CD4-positive, alpha-beta T cell treated with Interferon gamma for 1 hour (primary cell): ENCODE measurements at places on chromosomes 1 and 21.
A peak's percentile ranks its signal among the peaks of the same experiment; 100 is the strongest.

DNA sequence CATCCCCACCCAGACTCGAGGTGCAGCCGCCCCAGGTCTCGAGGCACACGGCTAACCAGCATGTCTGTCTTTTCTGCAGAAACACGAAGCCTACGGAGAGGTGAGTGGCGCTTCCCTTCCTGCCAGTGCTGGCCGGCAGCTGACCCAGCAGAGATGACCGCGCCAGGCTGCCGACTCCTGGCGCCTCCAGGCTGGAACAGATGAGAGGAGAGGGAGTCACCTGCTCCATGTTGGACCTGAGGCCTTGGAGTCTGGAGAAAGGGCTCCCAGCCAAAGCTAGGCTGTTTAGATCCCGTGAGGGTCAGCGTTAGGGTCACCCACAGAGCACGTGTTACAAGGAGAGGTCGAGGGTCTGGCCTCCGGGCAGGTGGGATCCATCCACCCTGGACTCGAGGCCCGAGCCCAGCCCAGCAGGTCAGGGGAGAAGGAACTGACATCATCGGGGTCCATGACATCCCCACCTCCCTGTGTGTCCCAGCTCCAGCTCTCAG lies 14.9 kb downstream of the COL6A2 start:
- no peak for DNase-seq

- DNase-seq = no peak
Observed at GRCh38 chr1:89356658-89357400, 7.0 kb upstream of the GBP6 start.

DNA sequence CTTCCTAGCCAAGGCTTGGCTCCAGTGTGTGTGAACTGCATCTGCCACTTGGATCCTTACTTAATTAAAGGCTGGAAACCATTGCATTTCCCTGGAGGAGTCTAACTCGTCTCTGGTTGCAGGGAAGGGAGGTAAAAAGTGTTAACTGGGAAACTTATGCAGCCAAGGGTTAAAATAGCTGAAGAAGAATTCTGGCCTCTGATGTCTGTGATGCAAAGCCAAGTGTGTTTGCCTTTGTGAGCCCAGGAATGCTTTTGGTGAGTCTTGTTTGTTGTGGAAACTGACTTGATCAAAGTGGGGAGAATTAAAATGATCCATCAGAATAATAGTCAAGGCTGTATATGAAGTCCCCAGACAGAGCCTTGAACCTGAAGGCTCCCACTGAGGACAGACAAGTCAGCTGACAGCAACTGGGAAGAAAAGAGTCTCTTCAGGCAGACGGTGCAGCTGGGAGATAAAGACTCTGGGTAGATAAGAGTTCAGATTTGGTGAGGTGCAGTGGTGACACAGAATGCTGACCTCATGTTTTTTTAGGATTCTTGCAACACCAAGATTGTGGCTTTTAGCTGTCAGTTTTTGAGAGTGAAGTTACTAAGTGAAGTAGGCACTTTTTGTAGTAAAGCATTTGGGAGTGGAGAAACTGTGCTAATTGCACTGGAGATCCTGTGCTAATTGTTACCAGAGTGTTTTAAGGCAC lies 59.5 kb upstream of the WLS start:
- no peak for DNase-seq

DNA sequence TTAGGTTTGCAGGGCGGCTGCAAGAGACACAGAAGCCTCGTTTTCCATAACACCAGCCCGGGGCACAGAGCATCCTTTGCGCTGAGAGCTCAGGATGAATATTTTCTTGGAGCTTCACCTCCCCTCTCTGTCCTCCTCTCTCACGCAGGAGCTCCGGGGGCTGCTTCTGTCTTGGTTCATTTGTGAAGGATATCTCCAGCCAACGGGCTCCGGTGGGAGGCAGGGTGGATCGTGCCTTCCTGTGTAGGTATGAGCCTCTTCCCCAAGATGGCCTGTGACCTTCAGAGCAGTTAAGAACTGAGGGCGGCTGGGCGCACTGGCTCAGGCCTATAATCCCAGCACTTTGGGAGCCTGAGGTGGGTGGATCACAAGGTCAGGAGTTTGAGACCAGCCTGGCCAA lies 319.0 kb upstream of the C1orf174 start:
- no peak for DNase-seq

DNA sequence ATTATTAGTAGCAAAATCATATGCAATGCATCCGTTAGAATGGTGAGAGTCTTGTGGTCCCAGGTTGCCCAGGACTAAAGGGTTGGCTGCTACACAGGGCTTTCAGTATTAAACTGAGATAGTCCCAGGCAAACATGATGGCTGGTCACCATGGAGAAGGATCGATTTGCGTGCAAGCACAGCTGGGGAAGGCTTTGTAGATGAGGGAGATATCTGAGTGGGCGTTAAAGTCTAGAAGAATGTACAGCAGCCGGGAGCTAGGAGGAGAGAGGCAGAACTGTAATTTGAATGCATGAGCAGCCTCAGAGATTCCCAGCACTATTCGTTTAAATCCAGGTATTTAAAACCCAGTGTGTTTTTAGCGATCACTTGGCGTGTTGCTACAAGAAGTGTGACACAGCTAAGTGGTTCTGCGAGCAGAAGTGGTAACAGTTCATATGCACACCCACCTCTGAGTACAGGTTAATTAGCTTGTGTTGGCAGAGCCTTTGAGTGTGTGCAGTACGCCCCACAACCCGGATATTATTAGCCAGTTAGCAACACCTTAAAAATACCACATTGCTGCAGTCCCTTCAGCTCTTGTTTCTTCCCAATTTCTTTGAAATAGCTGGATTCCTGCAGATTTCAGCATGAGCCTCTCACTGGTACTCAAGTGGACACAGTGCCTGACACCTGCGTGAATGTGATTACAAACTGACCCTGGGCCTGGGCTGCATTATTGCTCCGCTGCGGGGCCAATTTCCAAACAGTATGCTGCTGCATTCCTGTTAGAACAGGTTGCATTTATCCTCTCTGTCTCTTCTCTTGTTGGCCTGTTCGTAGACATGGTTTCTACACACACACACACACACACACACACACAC lies 67.2 kb upstream of the SCAF4 start:
- no peak for DNase-seq

DNA sequence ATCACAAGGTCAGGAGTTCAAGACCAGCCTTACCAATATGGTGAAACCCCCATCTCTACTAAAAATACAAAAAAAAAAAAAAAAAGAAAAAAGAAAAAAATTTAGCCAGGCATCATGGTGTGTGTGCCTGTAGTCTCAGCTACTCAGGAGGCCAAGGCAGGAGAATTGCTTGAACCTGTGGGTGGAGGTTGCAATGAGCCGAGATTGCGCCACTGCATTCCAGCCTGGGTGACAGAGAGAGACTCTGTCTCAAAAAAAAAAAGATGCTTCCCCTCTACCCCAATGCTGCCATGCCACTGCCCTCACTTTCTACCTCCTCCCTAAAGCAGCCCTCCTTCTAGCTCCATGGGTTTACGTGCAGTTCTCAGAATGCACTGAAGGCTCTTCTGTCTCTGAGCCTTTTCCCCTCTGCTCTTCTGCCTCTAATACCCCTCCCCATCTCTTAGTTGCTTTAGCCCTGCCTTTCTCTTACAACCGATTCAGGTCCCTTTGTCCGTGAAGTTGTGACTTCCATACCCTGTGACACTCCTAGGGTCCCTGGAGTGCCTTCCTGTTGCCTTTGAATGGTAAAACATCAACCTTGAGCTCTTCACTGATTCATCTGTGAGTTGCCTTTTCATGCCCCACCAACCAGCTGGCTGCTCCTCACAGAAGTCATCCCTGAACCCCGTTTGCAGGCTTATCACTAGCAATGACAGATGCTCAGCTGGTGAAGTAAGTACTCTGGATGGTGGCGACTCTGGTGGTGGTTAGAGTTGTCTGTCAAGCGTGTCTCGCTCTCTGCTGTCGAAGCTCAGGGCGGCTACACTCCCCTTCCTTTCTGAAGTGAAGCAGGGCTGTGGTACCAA lies 234.9 kb downstream of the RHOU start:
- no peak for DNase-seq

DNA sequence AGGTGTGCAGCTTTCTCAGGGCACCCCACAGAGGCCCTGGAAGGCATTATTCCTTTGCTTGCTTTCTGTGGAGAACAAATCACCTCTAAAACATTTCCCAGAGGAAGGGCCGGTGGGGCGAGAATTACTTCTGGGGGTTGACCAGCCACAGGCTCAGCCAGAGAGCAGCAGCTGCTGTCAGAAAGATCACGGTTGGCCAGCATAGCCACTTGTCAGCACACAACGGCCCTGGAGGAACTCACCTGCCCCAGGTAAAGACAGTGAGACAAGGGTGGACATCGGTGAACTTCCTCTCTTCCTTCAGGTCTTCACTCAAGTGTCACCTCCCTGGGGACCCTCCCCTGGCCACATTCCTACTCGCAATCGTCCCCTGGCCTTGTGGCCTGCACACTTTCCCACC lies 69.5 kb upstream of the CLDN14 start:
- DNase-seq = no peak

- DNase-seq = no peak
Observed at GRCh38 chr1:197001828-197002227, 24.5 kb downstream of the CFHR5 start.

GRCh38 chr1:52978045-52978444 lies 51.0 kb downstream of the SCP2 start:
- no peak for DNase-seq

GRCh38 chr1:199867601-199868000 lies 159.9 kb upstream of the NR5A2 start:
- DNase-seq = no peak

GRCh38 chr21:20647607-20648006 lies 350.6 kb upstream of the NCAM2 start:
- DNase-seq = no peak

DNA sequence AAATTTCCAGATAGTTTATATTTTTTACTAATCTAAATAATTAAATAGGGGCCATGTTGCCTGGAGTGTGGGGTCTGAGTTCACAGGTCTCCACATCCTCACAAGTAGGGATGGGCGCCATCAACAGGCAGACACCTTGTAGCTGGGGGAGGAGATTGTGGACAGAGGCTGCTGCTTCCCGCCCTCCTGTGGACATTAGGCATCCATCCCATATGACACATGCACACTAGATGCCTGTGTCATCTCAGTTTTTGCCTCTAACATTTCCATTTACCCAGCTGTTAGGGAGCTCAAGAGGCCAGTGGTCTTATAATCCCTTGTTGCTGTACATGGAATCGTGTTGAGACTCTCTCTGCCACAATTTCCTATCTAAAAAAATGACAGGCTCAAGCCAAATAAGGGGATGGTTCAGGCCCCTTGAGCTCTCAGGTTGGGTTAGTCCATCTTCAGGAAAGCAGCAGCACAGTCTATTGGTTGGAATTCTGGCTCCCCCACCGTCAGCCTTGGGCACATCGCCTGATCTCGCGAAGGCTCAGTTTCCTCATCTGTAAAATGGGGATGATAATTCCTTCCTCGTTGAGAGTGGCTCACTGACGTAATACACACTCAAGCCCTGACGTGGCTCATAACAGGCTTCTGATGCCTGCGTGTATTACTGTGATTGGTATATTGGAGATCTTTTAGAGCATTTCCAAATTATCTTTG lies 13.6 kb downstream of the LHX4 start:
- no peak for DNase-seq

- peak; percentile 54 for DNase-seq
Observed at GRCh38 chr1:158117854-158118704, 62.6 kb upstream of the CD1D start.

GRCh38 chr1:93042187-93043056 lies 36.7 kb upstream of the MTF2 start:
- peak; percentile 22 for DNase-seq

DNA sequence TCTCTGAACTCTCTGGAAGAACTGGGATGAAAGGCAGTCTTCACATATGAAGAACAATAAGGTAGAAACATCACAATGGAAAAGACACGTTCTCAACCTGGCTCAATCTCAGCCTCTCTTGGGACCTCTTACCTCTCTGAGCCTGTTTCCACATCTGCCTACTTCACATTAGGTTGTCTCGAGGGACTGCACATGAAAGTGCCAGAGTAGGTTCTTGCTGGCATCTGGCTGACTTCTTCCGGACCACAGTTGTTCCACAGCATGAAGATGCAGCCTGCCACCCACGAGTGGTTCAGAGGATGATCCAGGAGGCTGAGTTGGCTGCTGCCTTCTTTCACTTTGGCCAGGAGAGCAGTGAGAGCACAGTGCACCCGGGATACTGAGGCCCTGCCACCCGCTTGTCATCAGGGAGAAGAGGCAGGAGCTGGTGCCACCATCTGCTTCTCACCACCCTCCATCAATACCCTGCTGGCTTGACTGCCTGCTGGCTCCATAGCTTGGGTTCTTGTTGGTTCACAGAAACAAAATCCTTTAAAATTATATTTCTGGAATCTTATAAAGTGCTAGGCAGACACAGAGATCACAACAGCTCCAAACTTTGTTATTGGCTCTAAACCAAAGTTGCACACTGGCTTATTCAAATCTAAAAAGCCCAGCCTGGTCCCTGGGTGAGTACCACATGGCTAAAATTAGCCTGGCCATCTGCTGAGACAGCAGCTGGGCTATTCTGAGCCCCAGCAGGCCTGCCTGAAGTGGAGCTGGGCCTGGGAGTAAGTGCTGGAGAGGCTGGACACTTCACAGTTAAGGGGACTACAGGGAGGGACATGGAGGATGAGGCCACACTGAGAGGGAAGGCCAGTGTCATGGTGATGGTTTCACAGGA lies 46.9 kb upstream of the LIN9 start:
- DNase-seq = no peak

DNA sequence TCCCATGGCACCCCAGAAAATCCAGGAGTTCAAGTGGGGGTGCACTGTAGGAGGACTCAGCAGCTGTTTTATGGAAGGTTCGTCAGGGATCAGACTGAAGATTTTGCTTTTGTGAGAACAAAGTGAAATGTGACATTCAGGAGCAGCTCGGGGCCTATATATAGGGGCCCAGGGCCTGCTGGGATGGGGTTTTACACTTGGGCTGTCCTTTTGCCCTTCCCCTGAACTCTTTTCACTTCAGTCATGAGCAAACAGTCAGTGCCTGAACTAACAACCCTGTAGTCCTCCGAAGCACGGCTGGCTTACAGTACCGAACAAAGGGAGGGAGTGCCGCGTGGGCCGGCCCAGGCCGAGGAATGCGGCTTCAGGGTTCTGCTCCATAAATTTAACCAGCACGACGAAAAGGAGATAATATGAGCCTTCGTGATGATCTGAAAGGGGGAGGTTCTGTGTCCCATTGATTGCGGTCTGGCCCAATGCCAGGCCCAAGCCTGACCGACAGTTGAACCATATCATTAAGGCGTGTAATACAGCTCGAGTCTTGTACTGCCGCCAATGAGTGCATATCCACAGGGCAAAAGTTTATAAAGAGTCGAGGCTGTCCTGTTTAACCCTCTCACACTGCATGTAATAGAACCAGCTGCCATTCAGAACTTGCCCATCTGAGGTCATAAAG lies 139.9 kb downstream of the DHRS3 start:
- DNase-seq = peak; percentile 3

GRCh38 chr1:194309697-194310096 lies 1123.3 kb upstream of the B3GALT2 start:
- no peak for DNase-seq
